HS-5 (cell line): ENCODE measurements at places on chromosomes 3 and 15.
A peak's percentile ranks its signal among the peaks of the same experiment; 100 is the strongest.

GRCh38 chr15:70293591-70294470 is 196.1 kb upstream of the TLE3 start:
- DNase-seq = no peak

GRCh38 chr3:126132751-126133511 is 47.5 kb downstream of the ALDH1L1 start:
- DNase-seq = no peak

DNA sequence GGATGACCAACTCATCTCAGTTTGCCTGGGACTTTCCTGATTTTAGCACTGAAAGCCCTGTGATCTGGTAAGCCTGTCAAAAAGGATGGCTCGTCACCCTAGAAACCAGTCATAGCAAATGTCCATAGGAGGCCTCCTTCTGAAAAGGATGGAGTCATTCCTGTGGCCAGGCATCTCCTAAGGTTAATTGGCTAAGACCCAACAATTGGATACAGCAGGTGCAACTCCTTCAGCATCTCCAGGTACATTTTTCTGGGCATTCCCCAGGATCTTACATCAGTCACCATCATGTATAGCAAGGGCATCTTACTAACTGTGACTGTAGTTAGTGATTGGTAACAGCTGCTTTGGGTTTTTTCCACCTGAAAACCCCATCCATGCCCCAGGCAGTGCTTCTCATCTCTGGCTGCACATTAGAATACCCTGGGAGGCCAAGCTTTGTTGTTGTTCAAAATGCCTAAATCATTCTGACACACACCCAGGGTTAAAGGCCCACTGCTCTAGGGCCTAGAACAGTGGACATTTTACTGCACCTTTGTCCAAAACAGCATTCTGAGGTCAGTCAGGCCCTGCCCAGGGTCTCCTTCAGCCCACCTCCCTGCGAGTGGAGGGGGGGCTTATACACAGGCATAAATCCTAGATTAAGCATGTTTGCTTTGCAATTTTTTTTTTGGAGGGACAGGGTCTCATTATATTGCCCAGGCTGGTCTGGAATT is 28.3 kb upstream of the GALNT15 start:
- DNase-seq = no peak

GRCh38 chr15:101543431-101543830 is 53.9 kb upstream of the PCSK6 start:
- DNase-seq = no peak

DNA sequence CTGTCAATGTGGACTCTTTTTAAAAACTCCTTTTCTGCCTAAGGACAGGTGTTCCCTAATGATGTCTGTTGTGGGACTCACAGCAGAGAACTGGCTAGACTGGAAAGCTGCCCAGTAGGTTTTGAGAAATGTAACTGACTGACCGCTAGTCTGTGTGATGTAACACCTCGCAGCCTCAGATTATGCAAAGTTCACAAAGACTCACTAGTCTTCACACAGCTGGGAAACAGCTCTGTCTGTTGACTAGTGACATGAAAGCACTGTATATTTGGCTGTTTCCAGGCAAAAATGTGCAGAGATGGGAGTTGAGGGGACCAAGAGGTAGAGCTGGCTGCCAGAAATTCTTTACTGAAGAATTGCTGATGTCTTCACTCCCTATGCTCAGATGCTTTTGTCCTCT is 10.3 kb downstream of the PDZRN3 start:
- peak; percentile 31 for DNase-seq

- DNase-seq = no peak
Observed at GRCh38 chr15:74787251-74788041, 5.6 kb downstream of the CSK start.

DNA sequence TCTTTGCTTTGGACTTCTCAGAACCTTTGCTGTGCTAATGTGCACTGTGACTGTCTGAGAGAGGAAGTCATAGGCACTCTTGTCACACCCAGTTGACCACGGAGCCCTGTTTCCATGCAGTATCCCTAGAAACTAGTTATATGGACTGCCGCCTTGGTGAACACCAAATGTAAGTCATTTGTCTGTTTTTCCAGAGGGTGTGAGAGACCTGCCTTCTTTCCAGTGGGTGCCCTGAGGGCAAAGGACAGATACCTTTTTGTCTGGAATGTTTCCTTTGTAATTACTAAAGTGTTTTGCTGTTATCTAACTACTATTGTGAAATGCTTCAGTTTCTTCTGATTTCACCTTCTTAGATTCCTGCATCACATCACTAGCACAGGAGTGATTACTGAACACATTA is 91.8 kb downstream of the LARS2 start:
- DNase-seq = no peak

DNA sequence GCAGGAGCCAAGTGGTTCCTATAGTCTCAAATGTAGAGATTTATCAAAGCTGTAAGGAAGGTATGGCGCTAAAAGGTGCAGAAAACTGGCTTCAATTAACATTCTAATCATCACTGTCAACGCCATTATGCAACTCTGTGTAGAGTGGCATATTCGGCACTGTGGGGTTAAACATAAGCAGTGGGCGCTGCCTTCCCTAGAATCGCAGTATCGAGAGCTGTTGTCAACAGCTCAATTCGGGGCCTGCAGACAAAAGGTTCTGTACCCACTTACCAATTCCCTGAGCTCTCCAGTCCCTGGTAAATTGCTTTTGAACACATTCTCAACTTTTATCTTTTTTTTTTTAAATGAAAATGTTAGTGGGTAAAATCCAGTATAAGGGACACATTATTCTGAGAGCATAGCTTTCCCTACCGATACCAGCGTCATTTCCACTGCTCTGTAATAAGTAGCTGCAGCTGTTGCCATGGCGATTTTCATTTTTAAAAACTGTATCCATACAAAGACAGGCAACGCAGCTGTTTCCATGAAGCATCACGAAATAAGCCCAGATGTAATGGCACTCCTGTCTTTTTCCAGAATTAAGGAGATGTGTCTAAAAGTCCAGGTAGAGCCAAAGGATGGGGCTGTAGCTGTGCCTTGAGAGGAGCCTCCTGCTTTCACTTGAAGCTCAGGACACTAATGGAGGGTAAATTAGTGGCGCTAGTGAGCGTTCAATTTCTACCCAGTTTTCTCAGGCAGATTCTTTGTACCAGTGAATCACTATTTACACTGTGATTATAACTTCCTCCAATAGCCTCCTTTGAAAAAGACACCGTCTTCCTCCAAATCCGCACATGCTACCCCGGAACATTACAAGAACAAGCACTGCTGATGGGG is 250.3 kb downstream of the SLC9A9 start:
- DNase-seq = no peak

- DNase-seq = no peak
Observed at GRCh38 chr3:52086976-52087663, 30.7 kb upstream of the DUSP7 start.

GRCh38 chr3:189507856-189508255 is 123.3 kb upstream of the TP63 start:
- DNase-seq = no peak

- peak; percentile 87 for DNase-seq
Observed at GRCh38 chr15:87354661-87355410, 901.7 kb downstream of the NTRK3 start.

DNA sequence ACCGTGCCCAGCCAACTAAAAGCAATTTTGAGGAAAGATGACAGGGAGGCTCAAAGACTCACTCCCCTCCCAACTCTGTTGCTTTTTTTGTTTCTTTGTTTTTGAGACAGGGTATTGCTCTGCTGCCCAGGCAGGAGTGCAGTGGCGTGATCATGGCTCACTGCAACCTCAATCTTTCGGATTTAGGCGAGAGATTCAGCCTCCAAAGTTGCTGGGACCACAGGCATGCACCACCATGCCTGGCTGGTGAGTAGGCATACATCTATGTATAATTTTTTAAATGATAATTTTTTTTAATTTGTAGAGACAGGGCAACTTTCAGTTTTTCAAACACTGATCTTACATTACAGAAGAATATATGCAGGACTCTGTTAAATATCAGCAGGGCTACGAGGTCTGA is 15.8 kb upstream of the THUMPD3 start:
- no peak for DNase-seq

DNA sequence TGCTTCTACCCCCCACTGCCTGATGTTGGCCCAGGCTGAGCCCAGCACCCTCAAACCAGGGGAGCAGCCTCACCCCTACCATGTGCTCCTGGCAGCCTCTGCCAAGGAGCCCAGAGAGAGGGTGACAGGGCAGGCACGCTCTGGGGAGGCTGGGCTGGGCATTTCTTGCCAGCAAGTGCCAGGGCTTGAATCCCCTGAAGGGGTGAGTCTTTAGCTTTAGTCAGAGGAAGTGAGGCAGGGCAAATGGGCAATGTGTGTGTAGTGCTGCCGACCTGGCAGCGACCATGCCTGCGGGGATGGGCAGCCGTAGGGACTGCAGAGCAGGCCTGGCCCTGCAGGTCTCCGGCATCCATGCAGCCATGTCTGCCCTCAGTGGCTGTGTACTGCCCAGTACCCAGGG is 18.1 kb downstream of the DUSP7 start:
- DNase-seq = no peak

- DNase-seq = no peak
Observed at GRCh38 chr3:141094790-141095545, 43.8 kb downstream of the SPSB4 start.

DNA sequence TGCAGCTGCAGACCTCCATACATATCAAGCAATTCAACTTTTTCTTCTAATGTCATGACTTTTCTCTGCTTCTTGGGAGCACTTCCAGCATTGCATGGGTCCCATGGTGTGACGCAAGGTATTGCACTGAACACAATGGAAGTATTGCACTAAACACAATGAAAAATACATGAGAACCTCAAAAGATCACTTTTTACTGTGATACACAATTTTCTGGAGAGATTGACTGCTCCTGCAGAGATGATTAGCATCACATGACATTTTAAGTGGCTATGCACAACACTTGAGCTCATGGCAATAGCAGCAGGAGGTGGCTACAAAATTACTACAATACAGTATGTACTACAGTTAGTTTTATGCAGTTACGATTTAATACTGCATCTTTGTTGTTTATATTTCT is 113.5 kb upstream of the BHLHE40 start:
- DNase-seq = no peak

- DNase-seq = no peak
Observed at GRCh38 chr15:68821841-68822381, 1.2 kb upstream of the ANP32A start.

DNA sequence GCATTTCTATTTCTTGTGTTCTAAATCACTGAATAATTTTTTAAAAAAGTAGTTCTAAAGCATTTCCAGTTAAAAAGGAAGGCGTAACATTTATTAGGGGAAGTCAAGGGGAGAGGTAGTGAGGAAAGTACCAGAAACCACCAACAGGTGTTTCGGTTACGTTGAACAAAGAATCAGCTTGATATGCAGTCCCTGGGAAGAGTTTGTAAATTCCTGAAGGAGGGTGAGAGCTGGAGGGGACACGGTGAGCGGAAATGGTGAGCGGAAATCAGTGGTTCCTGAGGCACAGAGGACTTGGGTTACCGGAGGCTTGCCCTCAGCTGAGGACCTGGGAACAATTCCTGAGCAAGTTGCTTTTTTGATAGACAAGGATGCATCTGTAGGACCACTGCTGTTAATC is 17.8 kb downstream of the MAP2K1 start:
- DNase-seq = no peak

- no peak for DNase-seq
Observed at GRCh38 chr15:48693484-48693883, 48.0 kb upstream of the FBN1 start.

DNA sequence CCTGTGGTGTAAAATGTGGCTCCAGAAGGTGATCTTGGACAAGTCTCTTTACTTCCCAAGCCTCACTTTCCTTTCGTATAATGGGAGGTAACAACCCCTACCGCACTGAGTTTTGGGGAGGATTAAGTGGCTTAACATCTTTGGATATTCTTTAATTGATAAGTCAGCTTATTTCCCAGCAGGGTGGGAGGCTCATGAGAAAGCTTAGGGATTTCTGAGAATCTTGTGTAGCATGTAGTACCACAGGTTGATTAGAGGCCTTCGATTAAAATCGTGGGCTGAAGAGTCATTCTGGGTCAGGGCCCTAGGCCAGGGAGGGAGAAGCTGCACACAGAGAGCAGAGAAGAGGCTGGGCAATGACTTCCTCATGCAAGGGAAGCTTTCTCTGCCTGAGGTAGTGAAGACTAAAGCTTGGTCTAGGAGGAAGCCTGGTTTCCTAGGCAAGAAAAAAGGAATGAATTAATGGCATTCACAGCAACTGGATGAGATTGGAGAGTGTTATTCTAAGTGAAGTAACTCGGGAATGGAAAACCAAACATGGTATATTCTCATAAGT is 1.5 kb upstream of the NMNAT3 start:
- no peak for DNase-seq

- no peak for DNase-seq
Observed at GRCh38 chr15:48435321-48435720, 104.1 kb downstream of the DUT start.

GRCh38 chr15:94265982-94266381 is 34.6 kb downstream of the MCTP2 start:
- no peak for DNase-seq

GRCh38 chr3:139261754-139262586 is 81.8 kb upstream of the MRPS22 start:
- no peak for DNase-seq

GRCh38 chr3:41417574-41417973 is 218.3 kb downstream of the CTNNB1 start:
- DNase-seq = no peak

DNA sequence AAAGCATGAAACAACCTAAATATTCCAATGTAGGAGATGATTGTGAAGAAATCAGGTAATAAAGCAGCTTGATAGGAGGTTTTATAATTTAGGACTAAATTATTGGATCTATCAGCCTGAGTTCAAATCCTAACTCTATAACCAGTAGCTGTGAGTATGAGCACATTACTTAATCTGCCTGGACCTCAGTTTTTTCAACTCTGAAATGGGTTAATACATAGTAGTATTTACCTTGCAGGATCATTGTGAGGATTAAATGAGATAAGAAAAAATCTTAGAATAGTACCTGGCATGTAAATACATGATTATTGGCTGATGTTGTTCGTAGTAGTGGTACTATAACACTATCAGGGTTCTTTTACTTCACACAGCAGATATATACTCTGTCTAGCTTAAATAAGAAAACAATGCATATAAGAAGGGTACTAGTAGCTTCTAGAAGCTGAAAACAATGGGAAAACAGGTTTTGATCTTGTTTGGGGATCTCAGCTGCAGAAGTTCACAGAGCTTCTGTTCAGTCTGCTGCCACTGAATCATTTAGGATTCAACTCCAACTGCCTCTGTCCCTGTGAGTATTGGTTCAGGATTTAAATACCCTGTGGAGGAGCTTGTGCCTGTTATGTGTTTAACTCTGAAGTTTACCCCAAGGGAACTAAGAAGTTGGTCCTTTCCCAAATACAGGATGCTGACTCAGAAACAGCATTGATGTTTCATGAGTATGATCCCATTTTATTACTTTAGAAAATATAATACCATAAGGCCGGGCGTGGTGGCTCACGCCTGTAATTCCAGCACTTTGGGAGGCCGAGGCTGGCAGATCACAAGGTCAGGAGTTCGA is 34.2 kb downstream of the KAT2B start:
- peak; percentile 56 for DNase-seq

- no peak for DNase-seq
Observed at GRCh38 chr15:29765898-29766527, 56.3 kb downstream of the TJP1 start.

DNA sequence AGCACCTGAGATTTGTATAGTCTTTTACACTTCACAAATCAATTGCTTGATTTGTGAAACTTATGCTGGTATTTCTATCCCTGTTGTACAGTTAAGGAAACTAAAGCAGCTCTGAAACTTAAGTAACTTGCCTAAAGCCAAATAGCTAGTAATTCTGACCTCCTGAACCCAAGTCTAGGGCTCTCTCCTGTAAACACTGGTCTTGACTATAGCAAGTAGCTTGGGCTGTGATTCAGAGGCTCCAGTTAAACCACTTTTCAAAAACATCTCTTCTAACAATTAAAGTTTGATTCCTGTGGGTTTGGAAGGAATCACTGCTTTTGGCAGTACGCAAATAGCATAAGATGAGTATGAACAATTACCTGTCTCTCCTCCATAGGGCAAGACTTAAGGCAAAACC is 18.5 kb upstream of the CMTM8 start:
- no peak for DNase-seq
